ENCODE measurements at places on chromosomes 11 and 22.

DNA sequence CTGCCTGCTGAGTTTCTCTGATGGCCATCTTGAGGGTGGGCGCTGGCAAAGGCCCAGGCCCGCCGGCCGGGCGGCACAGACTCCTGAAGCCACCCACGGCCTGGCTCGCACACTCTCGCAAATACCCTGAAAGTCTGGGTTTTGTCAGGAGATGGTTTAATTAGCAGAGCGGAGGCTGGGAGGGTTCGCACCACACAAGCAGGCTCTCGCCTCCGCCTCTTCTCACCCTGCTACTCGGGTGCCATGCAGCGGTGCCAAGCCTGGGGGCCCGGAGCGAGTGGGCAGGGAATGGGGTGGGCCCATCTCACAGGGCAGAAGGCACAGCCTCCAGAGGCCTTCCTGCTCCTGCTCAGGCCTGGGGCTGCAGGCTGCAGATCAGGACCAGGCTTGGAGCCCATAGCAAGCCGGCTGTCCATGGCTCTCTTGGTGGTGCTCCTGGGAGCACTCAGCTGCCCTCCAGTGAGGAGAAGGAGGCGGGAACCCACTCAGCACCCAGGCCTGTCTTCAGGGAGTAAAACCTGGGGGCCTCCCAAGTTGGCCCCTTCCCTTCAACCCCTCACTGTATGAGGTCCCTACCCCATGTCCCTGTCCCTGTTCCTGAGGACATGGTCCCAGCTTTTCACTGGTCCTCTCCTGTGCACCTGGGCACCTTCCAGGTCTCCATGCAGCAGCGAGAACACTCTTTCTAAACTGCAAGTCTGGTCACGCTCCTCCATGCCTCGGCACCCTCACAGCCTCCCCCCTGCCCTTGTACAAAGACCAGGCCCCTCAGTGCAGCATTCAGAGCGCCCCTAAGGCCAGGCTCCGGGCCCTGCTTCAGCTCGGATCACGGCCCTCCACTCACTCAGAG lies 62.0 kb downstream of the FLRT1 start:
- DNase-seq: no peak

DNA sequence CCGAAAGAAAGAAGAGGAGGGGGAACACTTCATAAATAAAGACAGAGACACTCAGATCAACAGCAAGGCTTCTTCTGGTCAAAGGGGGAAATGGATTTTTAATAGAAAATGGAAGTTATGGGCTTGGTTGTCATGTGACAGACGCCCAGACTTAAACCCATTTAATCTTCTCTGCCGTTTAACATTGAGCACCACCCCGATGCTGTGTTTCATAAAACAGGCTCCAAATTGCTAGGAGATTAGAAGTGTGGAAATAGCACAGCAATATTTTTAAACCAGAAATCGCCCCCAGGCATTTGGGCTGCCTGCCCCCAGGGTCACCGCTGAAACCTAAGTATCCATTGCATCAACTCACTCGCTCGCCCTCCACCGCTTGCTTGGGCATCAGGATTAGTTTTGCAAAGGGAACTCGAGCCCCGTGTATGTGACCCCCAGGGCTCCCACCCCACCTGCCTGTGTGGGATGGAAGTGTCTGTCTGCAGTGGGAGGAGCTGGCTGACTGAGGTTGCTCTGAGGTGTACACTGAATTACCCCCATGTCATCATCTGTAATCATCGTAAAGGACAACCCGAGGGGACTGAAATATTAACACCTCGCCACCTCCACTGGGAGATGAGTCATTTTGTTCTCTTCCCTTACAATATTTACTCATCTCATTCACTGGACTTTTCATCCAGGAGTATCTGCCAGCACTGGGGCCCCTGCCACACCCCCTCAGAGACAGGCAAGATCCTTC lies 10.7 kb downstream of the DSCAML1 start:
- no peak for DNase-seq

GRCh38 chr11:97963528-97964331 lies 1057.0 kb upstream of the CNTN5 start:
- no peak for DNase-seq

DNA sequence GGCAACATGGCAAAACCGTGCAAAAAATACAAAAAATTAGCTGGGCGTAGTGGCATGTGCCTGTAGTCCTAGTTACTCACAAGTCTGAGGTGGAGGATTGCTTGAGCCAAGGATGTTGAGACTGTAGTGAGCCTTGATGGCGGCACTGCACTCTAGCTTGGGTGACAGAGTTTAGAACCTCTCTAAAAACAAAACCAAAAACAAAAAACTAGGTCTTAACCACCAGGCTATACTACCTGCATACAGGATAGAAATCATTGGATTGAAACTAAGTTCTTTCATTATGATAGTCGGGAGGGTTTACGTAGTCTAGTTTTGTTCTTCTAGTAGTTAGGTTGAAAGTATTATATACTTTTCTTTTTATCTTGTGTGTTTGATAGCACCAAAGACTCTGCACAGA lies 5.8 kb downstream of the RNF214 start:
- no peak for DNase-seq

DNA sequence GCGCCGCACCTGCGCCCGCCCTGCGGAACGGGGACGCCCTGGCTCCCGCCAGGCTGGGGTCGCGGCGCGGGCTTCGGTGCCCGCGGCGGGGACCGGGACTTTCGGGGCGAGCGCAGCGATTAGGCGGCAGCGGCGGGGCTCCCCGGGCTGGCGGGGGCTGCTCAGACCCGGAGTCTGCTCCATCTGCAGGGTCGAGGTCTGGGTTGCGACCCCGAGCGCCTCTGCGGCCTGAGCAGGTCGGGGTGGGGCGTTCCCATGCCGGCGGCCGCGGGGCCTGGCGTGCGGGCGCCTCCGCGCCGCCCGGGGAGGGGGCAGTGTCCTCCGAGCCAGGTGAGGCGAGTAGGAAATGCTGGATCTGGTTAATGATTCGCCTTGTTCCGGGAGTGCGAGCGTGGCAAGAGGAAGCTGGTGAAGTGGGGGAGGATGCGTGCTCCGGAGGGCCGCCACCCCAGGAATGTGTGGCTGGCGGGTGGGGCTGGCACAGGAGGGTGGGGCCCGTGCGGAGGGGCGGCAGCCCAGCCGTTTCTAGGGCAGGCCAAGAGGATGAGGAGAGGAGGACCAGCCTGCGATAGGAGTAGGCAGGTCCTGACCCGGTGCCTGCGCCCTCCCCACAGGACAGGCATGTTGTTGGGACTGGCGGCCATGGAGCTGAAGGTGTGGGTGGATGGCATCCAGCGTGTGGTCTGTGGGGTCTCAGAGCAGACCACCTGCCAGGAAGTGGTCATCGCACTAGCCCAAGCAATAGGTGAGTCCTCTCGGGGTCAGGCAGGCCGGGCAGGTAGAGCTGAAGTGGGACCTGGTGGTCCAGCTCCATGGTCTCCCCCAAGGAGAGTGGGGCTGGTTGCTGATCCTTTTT lies 606 bp downstream of the RASSF7 start:
- DNase-seq: no peak

GRCh38 chr22:47927648-47928210 lies 1165.3 kb downstream of the TBC1D22A start:
- no peak for DNase-seq

- no peak for DNase-seq
Observed at GRCh38 chr11:100512475-100512874, 174.6 kb upstream of the ARHGAP42 start.

- DNase-seq: no peak
Observed at GRCh38 chr11:68259122-68259959, 12.4 kb downstream of the C11orf24 start.

DNA sequence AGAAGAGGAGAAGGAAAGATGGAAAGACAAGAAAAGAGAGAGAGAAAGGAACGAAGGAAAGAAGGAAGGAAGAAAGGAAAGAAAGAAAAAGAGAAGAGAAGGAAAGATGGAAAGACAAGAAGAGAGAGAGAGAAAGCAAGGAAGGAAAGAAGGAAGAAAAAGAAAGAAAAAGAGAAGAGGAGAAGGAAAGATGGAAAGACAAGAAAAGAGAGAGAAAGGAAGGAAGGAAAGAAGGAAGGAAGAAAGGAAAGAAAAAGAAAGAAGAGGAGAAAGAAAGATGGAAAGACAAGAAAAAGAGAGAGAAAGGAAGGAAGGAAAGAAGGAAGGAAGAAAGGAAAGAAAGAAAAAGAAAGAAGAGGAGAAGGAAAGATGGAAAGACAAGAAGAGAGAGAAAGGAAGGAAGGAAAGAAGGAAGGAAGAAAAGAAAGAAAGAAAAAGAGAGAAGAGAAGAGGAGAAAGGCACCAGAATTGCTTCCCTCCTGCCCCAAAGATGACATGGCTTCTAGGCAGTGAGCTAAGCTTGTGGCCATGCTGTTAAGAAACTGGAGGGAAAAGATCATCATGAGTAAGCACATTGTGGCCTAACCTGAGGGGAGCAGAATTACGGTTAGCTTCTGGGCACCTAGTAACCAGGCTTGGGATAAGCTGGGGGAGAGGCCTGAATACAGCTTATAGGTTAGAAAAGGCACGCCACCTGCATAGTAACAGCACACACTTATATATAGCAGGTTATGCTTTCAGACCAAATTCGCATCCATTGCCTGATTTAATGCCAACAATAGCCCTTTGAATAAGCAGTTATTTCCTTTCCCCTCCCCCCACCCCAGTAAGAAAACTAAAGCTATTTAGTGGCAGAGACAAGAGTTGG lies 2.3 kb upstream of the ST3GAL4 start:
- no peak for DNase-seq

DNA sequence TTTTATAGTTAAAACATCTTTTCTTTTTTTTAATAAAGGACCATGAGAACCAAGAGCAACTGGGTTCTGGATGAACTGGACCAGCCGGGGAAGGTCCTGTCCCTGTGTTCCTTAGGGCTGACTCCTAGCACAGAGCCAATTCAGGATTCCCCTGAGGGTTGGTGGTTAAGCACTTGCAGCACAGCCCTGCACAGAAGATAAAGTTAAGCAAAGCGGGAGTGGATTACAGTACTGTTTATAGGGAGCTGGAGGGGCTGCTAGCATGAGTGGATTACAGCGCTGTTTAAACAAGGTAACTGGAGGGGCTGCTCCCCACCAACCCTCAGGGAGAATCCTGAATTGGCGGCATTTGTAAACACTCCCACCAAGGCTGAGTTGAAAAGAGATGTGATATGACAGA lies 90.6 kb downstream of the CELSR1 start:
- DNase-seq: peak; percentile 5

Measured in NCI-H1694 (cell line).